ENCODE measurements at places on chromosomes 4 and X. TPM values are rescaled to one million over a fixed set of nuclear protein-coding genes. Genes with fewer than 3 reads are reported as not detected.

- no peak for DNase-seq
These were observed at the start of gene PCDH7 for GRCh38 chr4:30720021-30720660. Gene PCDH7 (plus strand): TSS chr4:30720369. CDS start chr4:30721423, 1,054 bp downstream.

DNA sequence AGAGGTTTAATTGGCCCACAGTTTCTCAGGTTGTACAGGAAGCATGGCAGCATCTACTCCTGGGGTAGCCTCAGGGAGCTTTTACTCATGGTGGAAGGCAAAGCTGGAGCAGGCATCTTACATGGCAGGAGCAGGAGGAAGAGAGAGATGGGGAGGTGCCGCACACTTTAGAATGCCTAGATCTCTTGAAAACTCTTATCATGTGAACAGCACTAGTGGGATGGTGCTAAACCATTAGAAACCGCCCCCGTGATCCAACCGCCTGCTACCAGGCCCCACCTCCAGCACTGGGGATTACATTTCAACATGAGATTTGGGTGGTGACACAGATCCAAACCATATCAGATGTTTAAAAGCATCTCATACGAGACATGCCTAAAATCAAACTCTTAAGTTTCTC is 41.6 kb upstream of the SCOC start:
- no peak for DNase-seq

- no peak for DNase-seq
These were observed 47.4 kb downstream of the CCDC149 start for GRCh38 chr4:24865401-24865800.

DNA sequence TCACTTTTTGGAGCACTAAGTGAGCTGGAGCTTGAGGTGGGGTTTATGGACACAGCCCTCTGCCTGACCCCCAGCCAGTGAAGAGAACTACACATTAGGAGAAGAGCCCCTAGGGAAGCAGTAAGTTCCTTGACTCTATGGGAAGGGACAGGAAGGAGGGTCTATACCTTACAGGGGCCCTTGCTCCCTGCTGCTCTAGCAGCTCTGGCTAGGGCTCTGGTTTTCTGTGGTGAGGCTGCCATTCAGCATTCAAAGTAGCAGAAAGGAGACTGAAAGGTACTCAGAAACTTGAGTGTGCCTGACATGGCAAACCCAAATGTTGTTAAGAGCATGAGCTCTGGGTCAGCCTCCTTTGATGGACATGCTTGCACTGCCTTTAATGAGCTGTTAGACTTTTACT is 144.0 kb upstream of the KIT start:
- no peak for DNase-seq

GRCh38 chrX:120308959-120309872 is 2.0 kb downstream of the TMEM255A start:
- DNase-seq: peak; percentile 54

DNA sequence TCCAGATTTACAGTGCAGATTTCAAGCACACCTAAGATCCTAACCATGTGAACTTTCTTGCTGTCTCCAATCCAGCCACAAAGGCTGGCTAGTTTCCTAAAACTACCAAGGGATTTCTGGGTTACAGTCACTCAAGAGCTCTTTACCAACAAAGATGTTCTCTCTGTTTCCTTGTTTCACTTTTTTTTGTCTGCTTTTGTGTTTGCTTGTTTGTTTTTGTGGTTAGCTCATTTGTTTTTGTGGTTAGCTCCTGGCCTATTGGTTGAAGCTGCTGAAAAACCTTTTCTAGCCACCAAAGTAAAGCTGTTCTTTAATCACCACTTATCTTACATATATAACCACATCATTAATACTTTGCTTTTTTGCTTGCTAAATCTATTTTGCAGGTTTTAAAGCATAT is 642.5 kb upstream of the GALNTL6 start:
- no peak for DNase-seq

DNA sequence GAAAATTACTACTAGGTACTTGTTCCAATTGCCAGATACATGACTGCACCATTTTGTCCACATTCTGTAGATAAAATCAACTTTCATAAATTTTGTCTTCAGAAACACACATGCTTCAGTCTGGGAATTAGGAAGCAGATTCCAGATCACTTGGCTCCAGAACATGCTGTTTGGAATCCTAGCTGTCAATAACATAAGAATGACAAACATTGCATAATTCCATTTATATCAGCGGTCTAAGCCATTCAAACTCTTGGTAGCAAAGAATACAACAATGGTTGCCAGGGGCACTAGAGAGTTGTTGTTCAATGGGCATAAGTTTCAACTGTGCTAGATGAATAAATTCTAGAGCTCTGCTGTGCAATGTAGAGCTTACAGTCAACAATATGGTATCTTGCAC is 1112.1 kb upstream of the AGA start:
- no peak for DNase-seq

DNA sequence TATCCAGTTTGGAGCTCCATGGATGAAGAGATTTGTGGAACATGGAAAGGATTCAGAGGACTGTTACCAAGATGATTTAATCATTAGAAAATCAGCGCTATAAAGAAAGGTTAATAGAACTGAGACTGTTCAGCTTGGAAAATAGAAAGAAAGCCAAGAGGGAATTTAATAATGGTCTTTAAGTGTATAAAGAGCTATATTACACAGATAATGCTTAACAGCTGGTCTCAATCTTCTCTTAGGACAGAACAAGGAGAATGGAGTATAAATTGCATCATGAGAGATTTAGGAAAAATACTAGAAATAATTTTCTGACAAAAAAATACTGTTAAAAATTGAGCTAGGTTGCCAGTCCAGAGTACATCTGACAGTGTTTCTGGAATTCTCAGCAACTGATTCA is 91.3 kb upstream of the MAGEC2 start:
- no peak for DNase-seq

DNA sequence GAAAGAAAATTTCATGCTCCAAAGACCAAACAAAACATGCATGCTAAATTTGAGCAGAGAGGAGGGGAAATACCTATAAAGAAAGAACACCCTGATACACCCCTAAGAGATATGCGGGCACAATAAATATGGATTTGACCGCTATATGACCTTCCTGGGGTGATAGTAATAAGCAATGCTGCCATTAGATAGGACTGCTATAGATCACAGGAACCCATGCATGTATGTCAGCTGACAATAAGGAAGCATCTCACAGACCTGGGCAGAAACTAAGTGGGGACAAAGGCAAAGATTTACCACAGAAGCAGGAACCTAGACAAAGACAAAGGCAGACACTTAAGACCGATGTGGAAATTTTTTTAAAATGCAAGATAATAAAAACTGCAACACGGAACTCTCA is 21.3 kb downstream of the ZNF721 start:
- DNase-seq: no peak

GRCh38 chr4:18935659-18936345 is 914.2 kb upstream of the LCORL start:
- DNase-seq: no peak

- DNase-seq: no peak
These were observed 76.5 kb downstream of the MED28 start for GRCh38 chr4:17690898-17691297.

DNA sequence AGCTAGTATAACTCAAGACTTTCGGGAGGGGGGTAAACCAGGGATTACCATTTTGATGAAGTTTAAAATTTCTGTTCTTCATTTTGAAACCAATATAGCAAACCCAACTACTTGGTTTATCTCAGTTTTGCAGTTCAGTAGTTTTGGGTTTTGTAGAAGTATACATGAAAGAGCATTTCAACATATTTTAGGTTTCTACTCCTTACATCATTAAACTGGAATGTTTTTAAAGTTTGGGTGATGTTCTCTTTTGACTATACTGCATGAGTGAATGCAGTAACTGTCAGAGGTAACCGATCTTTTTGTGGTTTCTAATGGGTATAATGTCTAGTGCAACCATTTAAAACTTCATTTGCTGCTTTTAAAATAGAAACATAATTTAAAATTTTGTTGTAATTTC is 248.3 kb upstream of the MAD2L1 start:
- DNase-seq: no peak

DNA sequence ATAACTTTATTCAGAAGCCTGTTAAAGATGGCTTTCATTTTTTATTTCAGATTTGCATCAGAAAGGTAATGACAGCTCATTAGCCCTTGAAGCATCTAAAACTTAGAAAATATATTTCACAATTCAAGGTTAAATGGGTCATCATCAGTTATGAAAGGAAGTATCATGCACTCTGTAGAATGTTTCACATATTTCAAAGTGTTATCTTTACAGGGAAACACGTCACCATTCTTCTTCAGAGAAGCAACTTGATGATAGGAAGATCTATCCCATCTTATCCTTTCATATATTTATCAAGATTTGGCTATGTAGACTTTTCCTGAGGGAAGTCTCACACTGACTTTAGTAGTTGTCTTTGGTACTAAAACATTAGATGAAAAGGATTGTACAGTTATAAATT is 277.8 kb downstream of the TENM3 start:
- DNase-seq: no peak

The SYN1 gene
- total RNA-seq: 4.1 TPM

The SLITRK2 gene
- 0.70 TPM for total RNA-seq

The SYNPO2 gene
- total RNA-seq: 91.1 TPM

The ARX gene
- 0.13 TPM for total RNA-seq

The ITIH6 gene
- not detected for total RNA-seq
